ENCODE measurements at places on chromosomes 6 and 20. TPM values are rescaled to one million over a fixed set of nuclear protein-coding genes. Genes with fewer than 3 reads are reported as not detected.

- no peak for DNase-seq
These were observed 75.5 kb upstream of the TINAG start for GRCh38 chr6:54232703-54233102.

GRCh38 chr6:93886416-93886815, 467.1 kb upstream of the EPHA7 start:
- DNase-seq, result no peak

GRCh38 chr6:158627940-158628211, 16.7 kb downstream of the DYNLT1 start:
- no peak for DNase-seq

DNA sequence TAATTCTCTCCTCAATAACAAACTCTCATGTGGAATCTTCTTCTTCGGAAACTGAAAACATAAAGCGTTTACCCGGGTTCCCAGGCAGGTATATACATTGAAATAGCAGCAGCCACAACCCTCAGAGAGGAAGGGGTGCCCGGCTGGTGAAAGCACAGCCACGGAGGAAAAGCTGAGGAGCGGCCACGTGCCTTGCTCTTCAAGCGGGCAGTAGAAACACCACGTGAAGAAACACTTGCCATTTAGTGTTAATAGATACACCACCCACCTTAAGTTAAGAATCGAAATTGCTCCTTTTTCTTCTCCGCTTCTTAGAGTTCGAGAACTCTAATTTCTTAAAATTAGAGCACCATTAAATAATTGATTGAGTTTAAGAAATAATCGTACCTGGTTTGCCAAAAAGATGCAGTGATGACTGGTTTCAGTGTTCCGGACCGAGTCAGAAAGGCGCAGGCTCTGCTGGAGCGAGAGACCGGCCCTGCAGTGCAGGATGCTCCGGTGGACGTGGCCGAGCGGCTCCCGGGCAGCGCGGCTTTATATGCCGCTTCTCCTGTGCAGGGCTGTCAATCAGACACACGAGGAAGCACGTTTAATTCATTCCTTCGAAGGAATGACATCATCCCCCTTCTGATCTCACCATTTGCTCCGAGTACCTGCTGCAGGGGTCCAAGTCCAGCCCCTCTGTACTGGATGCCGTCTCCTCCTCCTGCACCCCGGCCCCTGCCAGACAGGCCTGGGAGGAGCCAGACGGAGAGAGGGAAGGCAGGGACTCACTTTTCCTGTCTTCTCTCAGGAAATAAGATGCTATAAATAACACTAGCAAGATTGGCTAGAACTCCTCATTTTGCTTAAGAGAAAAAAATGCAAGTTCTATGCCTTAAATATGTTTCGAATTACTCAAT, at the start of gene THBS2:
TSS of gene THBS2 (minus strand) at position 510 of the 902 bp plus-strand sequence. CDS start 3,062 bp downstream, outside the sequence.
- DNase-seq, result no peak

The CTAGE9 gene
- not detected for total RNA-seq

GRCh38 chr6:48912503-48912902, 550.5 kb downstream of the MMUT start:
- no peak for DNase-seq

- DNase-seq, result no peak
These were observed 14.0 kb downstream of the HIVEP1 start for GRCh38 chr6:12026120-12026519.

GRCh38 chr20:17500271-17500670, 30.9 kb downstream of the BFSP1 start:
- no peak for DNase-seq

- DNase-seq, result no peak
These were observed 195.4 kb downstream of the ANKRD60 start for GRCh38 chr20:58033026-58033536.

DNA sequence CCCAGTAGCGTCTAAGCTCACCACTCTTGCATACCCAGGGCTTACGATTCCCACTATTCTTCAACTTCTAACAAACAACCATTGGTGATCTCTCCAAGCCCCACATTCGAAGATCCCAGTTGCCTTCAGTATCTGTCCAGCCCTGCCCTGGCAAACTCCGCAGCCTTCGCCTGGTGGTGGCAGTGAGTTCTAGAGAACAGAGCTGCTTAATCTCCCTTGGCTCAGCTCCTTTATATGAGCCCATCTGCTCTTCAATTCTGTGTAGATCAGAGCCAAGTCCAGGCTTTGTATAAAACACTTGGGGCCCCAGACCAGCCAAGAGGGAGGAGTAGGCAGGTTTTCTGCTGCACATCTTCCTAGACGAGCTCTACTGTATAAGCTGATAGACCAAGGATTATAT, 193.3 kb downstream of the PHACTR1 start:
- no peak for DNase-seq

The PRSS35 gene
- not detected for total RNA-seq

The RAET1G gene
- total RNA-seq, result not detected

All from GM12878 (cell line).